ENCODE measurements at places on chromosomes 13 and 19. TPM values are rescaled to one million over a fixed set of nuclear protein-coding genes. Genes with fewer than 3 reads are reported as not detected.

- no peak for DNase-seq
- H3K4me3 ChIP-seq = no peak overlapping the region
- peaks cover 8% of the 10 kb centered on the region for H3K4me1 ChIP-seq
- H3K27me3 ChIP-seq = no peaks in the 10 kb centered on the region
- no peak overlapping the region for H3K27ac ChIP-seq
- H3K36me3 ChIP-seq = no peaks in the 10 kb centered on the region
These were observed 69.8 kb downstream of the CDK8 start for GRCh38 chr13:26323764-26324163.

The CNMD gene
- polyA plus RNA-seq = 0.52 TPM

DNA sequence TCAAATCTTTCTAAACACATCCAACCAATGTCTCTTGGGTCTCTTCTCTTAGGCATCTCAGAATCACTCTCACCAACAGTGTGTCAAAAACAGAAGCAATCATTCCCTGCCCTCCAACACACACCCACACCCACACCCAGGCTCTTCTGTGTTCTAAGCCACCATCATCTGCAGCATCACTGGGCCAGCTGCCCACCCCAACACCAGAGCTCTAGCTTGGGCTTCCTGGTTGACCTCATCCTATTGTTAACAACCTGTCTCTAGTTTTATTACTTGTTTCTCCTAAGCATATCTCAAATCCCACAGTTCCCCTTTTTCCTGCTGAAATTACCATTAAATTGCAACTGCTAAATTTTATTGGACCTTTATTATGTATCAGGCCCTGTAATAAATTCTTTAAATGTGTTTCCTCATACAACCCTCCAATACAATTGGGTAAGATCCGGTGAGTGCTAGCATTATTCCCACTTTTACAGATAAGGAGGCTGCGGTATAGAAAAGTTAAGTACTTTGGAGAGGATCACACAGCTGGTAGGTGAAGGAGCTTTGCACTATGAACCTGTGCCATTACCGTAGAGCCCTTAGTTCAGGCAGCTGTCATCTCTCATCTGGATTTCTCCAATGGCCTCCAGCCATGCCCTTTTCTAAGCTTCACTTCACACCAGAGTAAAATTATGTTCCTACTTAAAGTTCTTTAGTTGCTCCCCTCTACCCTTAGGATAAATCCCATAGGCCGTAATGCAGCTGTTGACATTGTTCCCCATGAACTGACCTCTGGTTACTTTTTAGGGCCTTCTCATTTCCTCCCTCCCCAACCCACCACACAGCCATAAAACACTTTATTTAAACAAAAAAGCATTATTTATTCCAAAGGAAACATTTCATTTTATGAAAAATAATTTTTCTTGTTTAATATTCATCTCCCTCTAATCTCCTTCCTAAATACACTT, 227.7 kb downstream of the B3GLCT start:
- no peak for DNase-seq
- no peak overlapping the region for H3K4me3 ChIP-seq
- H3K36me3 ChIP-seq = no peaks in the 10 kb centered on the region
- H3K27ac ChIP-seq = no peak overlapping the region
- no peaks in the 10 kb centered on the region for H3K4me1 ChIP-seq
- H3K27me3 ChIP-seq = no peaks in the 10 kb centered on the region

The TEX101 gene
- polyA plus RNA-seq = not detected

DNA sequence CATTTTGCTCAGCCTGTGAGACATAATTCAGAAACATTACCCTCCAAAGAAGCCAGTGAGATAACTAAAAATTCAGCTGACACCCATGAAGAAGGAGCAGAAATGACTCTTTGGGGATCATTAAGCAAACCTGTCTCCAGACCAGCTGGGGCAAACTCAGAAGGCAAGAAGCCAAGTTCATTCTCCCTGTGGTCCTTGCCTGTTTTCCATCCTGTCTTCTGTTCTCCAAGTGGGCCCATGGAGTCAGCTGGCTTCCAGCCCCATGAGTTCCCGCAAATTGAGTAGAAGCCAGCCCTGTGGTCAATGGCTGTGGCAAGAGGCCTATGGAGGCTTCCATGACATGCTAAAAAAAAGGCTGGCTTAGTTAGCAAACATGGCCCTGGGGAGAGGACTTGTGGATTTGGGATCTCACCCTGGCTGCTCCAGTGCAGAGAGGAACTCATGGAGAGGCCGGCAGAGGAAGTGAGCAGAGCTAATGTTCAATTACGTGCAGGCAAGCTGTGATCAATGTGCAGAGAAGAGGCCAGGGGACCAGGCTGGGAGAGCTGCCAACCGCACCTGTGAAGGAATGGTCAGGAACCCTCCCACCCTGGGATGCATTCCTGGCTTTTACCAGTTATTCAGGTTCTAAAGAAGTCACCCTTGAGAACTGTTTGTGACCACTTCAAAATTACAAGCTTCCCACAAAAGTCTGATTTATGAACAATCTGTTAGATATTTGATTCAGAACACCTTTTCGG, 229.1 kb downstream of the TSHZ3 start:
- DNase-seq = no peak
- no peak overlapping the region for H3K4me3 ChIP-seq
- no peaks in the 10 kb centered on the region for H3K36me3 ChIP-seq
- H3K27ac ChIP-seq = no peak overlapping the region

Measured in hepatocyte (in vitro differentiated cells).